ENCODE measurements at places on chromosomes 16 and 17.

- no peak for DNase-seq
Measured at GRCh38 chr17:19381741-19382444, 3.6 kb downstream of the MAPK7 start.

DNA sequence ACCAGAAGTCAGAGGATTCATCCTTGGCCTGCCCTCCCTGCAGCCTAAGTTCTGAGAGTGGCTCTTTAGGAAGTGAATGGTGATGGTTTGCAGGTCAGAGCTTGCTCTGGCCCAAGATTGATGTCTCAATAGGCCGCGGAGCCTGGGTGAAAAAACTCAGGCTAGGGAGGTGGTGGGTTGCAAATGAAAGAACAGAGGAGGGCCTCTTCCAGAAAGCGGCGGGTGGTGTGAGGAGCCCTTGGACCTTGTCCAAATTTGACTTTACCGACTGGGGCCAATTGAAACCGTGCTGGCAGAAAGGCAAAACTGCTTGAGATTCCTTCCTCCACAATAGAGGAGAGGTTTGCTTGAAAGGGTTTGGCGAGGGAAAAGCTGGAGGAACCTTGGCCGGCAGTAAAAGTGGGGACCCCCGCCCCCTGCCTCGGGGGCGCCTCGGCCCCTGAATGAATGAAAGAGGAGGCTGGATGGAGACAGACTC, 331.3 kb downstream of the SEC14L1 start:
- no peak for DNase-seq

- no peak for DNase-seq
Measured at GRCh38 chr16:81261049-81261648, 22.7 kb downstream of the BCO1 start.

- DNase-seq: no peak
Measured at GRCh38 chr17:72373910-72374741, 253.3 kb downstream of the SOX9 start.

- DNase-seq: peak; percentile 87
Measured at GRCh38 chr17:81710514-81711308, 1.4 kb upstream of the SLC25A10 start.

All from Kasumi-1 (cell line).